Activated T-helper 1 cell treated with Interleukin-2 at 50 U/mL for 16 hours (primary cell): ENCODE measurements at places on chromosomes 6 and 20.

DNA sequence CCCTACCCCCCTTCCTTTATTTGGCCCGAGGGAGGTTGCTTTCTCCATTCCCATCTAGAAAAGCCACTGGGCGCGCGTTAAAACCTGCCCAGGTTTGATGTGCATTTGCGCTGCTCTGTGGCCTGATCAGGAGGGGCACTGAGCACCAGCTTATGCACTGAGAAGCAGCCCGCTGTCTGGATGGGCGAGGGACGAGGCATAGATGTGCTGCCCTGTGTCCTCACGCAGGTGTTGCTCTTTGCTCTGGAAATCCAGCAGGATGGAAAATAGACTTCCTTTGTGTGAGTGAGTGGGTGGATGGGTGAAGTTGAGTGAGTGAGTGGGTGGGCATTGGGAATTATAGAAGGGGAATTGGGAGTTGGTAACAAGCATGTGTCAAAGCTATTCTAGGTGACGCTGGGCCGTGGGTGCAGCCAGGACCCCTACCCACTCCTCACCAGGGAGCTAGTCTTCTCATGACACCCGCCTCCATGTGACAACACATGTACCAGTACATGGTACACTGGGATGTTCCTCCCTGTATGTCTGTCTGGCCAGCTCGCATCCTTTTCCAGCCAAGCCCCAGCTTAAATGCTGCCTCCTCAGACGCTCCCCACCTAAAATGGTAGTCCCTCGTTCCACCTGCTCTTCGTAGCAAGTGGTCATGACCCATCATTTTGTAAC lies 162.6 kb downstream of the DTNBP1 start:
- no peak for DNase-seq

DNA sequence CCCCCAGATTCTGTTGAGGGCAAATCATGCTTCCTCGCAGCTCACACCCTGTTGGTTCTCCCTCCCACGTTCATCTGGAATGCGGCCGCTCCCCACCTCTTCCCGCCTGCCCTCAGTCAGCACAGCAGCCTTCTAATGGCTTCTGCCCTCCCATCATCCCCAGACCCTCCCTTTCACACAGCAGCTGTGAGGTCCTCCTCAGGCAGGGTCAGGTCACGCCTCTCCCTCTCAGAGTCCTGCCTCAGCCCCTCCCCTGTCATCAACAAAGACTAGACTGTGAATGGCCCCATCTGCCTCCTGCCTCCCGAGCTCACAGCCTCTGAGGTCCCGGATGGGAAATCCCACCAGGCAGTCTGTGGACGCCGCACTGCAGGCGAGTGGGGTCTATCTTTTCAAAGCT lies 7.9 kb upstream of the BHLHE23 start:
- no peak for DNase-seq

DNA sequence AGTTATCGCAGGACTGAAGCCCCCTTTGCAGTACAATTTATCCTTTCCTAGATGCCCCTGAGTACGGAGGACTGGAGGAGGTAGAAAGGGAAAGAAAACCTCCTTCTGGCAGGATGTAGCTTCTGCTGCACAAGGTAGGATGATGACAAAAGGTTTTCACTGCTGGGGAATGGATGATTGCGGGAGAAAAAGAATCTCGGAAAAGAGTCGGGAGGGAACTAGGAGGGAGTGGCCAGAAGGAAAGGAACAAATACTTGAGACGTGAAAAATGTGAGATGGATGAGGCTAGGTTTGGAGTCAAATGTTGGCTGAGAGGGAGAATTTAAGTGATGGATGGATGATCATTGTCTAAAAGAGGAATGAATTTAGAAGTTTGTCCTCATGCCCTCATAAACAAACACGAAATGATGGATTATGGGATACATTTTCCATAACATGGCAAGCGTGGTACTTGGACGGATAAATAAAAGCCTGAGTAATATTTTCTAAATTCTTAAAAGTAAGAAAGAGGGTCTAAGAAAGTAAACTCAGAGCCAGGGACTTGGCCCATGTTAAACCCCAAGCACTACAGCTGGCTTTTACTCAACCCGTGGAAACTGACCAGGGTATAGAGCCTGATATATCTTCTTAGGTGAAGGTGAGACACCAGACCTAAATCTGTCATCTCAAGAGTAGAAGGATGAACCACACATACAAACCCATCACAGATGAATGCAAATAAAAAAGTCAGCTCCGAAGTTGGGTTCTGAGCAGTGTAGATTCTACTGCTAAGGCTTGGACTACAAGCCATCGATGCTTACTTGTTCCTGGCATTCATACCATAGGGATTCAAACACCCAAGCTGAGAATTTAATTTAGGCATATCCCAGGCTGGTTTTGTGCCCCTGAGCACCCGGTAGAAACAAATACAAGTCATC lies 72.4 kb downstream of the HFE start:
- no peak for DNase-seq

DNA sequence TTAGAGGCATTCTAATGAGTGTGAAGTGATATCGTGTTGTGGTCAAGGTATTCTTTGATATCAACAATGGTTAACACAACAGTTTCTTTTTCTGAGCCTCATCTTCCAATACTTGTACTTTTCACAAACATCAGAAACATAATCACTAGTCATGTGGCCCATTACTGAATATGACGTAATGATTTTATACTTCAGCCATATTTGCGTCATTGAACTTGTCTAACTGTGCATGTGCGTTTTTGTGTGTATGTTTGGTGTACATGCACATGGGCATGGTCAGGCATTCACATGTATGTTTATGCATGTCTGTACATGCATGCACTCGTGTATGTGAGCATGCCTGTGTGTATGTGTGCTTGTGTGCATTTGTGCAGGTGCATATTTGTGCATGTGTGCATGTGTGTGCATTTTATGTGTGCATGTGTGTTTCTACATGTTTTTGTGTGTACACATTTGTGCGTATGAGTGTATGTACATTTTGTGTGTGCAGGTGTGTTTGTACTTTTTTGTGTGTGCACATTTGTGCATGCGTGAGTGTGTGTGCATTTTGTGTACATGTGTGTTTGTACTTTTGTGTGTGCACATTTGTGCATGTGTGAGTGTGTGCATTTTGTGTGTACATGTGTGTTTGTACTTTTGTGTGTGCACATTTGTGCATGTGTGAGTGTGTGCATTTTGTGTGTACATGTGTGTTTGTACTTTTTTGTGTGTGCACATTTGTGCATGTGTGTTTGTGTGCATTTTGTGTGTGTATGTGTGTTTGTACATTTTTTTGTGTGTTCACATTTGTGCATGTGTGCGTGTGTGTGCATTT lies 29.4 kb downstream of the PRR18 start:
- no peak for DNase-seq

DNA sequence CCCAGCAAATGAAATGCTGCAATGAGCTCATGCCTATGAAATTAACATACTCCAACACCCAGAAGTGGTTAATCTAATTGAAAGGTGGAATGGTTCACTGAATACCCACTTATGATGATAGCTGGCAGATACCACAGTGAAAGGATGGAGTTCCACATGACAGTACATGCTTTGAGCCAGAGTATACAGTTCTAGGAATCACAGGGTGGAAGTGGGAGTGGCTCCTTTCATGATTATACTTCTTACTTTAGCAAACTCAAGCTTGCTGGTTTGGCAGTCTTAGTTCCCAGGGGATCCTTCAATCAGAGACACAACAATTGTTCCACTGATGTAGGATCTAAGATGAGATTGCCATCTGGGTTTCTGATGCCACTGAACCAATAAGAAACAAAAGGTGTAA lies 21.5 kb downstream of the CD164 start:
- no peak for DNase-seq

- no peak for DNase-seq
These were observed 3.3 kb downstream of the VEGFA start for GRCh38 chr6:43773050-43773979.

- no peak for DNase-seq
These were observed 271.7 kb upstream of the CHD6 start for GRCh38 chr20:41889844-41890224.
